ENCODE measurements at places on chromosomes 4 and X. TPM values are rescaled to one million over a fixed set of nuclear protein-coding genes. Genes with fewer than 3 reads are reported as not detected.
A peak's percentile ranks its signal among the peaks of the same experiment; 100 is the strongest.

DNA sequence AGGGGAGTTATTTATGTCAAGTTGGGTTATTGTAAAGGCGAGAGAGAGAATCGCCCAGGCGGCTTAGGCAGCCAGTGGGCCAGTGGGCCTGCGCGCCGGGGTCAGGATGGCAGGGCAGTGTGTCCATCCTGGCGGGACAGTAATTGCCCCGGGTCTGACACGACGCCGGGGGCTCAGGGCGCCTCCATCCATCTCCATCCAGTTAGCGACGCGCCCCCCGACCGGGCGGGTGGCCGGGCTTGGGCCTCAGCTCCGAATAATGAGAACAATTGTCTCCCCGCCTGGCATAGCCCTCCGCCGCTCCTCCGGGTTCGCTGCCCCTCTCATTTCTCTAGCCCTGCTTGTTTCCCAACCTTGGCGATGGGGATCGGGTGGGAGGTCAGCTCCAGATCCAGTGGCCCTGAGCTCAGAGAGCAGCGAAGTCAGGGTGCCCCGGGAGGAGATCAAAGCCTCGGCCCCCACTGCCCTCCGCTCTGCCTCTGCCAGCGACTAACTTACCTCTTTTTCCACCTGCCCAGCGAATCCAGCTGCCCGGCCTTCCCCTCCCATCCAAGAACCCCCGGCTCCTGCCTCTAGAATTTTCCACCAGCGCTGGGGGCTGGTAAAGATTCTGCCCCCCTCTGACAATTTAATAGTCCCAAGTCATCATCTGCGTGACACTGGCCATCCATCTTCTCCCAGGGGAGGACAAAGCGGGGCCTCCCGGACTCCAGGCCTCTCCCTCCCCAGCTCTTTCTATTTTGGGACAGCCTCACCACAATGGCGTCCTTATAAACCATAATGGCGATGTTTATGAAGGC lies 56.9 kb upstream of the TMEM33 start:
- H3K4me3 ChIP-seq, result no peak overlapping the region
- peaks cover 14% of the 10 kb centered on the region for H3K4me1 ChIP-seq
- peaks cover 98% of the 10 kb centered on the region for H3K27me3 ChIP-seq
- no peak overlapping the region for H3K27ac ChIP-seq

GRCh38 chr4:85555206-85555605 lies 80.3 kb downstream of the ARHGAP24 start:
- DNase-seq, result no peak
- no peak overlapping the region for H3K27ac ChIP-seq
- H3K36me3 ChIP-seq, result no peaks in the 10 kb centered on the region
- H3K4me1 ChIP-seq, result no peaks in the 10 kb centered on the region
- no peaks in the 10 kb centered on the region for H3K27me3 ChIP-seq
- no peak overlapping the region for H3K4me3 ChIP-seq

GRCh38 chrX:17882680-17883079 lies 21.6 kb upstream of the RAI2 start:
- H3K4me3 ChIP-seq, result no peak overlapping the region
- no peaks in the 10 kb centered on the region for H3K4me1 ChIP-seq
- no peaks in the 10 kb centered on the region for H3K36me3 ChIP-seq
- no peak overlapping the region for H3K27ac ChIP-seq
- DNase-seq, result no peak

GRCh38 chrX:84339507-84340364 lies 151.7 kb upstream of the RPS6KA6 start:
- H3K36me3 ChIP-seq, result no peaks in the 10 kb centered on the region
- no peaks in the 10 kb centered on the region for H3K27me3 ChIP-seq
- no peak overlapping the region for H3K4me3 ChIP-seq
- no peak overlapping the region for H3K27ac ChIP-seq
- peak; percentile 25 for DNase-seq
- H3K4me1 ChIP-seq, result no peaks in the 10 kb centered on the region

GRCh38 chr4:83107631-83108030 lies 6.9 kb downstream of the PLAC8 start:
- no peaks in the 10 kb centered on the region for H3K36me3 ChIP-seq
- H3K27ac ChIP-seq, result no peak overlapping the region
- H3K27me3 ChIP-seq, result no peaks in the 10 kb centered on the region

DNA sequence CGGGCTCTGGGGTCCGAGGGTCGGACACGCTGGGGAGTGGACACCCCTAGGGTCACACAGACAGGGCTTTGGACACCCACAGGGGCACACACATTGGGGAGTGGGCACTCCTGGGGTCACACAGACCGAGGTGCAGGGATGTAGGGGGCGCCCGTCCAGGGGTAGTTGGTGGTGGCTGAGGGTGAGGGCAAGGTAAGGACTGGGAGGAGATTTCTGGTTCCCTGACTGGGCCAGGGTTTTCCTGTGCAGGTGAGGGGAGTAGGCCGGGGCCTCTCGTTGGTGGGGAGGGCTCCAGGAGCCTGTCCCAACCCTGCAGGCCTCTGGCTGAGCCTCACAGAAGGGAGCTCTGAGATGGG lies 21.9 kb upstream of the WDR45 start:
- no peak for DNase-seq
- H3K36me3 ChIP-seq, result no peaks in the 10 kb centered on the region
- no peak overlapping the region for H3K27ac ChIP-seq

- H3K4me1 ChIP-seq, result no peaks in the 10 kb centered on the region
- DNase-seq, result no peak
- no peak overlapping the region for H3K27ac ChIP-seq
- no peaks in the 10 kb centered on the region for H3K36me3 ChIP-seq
Observed at GRCh38 chrX:154321594-154321993, 26.0 kb downstream of the TKTL1 start.

GRCh38 chr4:107870236-107870635 lies 45.5 kb downstream of the SGMS2 start:
- H3K27me3 ChIP-seq, result no peaks in the 10 kb centered on the region
- no peak for DNase-seq
- H3K4me1 ChIP-seq, result no peaks in the 10 kb centered on the region

DNA sequence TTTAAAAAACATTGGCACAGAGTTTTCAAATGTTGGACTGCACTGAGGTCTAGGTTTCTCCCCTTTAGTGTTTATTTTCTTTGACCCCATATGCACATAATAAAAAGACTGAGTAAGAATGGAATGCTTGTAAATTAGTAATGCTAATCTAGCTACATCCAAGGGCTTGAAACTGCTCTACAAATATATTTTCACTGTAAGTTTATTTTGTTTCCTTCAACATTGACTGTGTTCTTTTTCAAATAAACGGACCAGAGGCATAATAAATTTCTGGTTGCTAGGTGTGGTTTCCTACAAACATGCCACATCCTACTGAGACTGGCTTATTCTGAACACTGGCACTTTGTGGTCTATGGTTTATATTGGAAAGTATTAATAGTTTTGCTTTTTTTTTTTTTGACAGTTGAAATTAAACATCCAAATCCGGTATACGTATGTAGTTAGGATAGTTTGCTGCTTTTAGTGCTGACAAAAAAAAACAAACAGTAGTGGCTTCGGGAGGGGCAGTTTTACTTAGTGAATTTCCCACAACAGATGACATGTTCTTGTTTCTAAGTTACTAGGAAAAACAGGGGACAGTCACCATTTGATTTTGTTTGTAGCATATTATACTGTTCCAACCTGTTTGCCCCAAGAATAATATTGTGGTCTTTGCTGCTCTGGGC lies 13.2 kb downstream of the CA5B start:
- no peak overlapping the region for H3K4me3 ChIP-seq
- no peaks in the 10 kb centered on the region for H3K27me3 ChIP-seq
- peaks cover 27% of the 10 kb centered on the region for H3K4me1 ChIP-seq
- H3K36me3 ChIP-seq, result no peaks in the 10 kb centered on the region

FRMPD3 gene
- total RNA-seq, result 0.04 TPM

MAGEA1 gene
- not detected for total RNA-seq

PITX2 gene
- total RNA-seq, result 99.2 TPM

Data from hepatocyte (in vitro differentiated cells).